ENCODE measurements at places on chromosomes 3 and 15.

DNA sequence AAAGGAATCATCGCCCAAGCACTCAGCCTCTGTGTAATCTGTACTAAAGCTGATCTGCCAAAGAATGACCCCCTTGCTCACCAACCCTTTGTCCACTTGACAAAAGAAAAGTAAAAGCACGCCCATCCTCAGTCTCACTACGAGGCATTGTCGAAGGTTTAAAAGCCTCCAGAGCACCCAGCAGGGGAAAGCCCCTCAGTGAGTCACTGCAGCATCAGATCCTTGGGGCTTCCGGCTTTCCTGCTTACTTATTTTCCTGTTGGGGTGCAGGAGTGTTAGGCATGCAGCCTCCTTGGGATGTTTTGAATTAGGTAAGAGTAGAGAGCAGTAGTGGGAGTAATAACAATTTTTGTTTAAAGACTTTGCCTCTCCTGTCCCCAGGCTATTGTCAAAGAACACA is 216.1 kb downstream of the MTHFS start:
- no peak for DNase-seq

DNA sequence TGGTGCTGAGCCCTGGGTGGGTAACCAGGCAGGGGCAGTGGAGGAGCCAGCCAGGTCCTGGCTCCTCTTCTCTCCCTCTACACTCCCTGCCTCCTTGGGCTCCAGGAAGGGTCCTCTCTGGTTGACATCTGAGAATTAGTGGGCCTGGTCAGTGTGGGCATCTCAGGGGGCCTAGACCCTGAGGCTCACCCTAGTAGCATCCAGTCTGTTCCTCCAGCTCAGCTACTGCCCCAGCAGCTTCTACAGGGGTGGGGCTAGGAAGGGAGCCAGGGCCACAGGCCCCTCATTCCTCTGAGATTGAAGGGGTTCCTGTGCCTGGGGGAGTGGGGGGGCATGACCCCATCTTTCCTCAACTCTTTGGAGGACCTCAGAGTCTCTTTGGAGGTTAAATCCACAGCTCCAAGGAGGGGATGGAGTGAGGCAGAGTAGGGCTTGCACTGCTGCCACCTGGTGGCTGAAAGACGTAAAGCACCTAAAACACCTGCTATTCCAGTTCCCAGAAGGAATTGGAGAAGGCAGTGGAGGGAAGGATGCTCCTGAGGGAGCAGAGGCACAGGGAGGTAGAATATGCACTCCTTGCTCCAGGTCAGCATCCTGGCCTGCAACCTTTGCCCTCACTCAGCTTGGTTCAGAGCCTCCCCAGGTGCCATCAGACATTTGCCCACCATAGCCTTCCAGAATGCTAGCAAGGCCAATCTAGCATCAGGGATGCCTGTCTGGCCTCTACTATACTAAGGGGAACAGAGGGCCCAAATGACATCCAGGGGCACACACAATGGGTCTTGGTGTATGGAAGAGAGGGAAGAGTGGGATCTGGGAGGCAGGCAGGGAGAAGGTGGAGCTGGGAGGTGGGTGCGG is 25.1 kb downstream of the C3orf18 start:
- DNase-seq = peak; percentile 28

DNA sequence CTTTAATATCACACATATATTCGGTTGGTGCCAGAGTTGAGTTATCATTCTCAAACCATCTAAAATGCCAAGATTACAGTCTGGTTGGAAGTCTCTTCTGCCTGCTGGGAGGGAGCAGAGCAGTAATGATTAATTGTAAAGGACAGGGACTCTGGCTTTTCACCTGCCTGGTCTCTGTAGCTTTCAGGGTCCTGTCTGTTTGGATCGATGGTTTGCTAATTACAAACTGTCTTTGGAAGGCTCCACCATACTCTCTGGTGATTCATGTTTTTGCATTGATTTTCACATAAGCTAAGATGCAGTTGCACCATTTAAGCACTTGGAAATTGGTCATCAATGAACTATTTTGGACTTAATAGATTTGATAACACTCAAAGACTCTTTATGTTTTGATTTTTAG is 350.4 kb upstream of the SATB1 start:
- DNase-seq = no peak

- DNase-seq = no peak
Observed at GRCh38 chr15:98954411-98954810, 53.2 kb downstream of the PGPEP1L start.

GRCh38 chr3:38521391-38521987 is 25.3 kb downstream of the EXOG start:
- DNase-seq = peak; percentile 15
